ENCODE measurements at places on chromosomes 4 and X.

DNA sequence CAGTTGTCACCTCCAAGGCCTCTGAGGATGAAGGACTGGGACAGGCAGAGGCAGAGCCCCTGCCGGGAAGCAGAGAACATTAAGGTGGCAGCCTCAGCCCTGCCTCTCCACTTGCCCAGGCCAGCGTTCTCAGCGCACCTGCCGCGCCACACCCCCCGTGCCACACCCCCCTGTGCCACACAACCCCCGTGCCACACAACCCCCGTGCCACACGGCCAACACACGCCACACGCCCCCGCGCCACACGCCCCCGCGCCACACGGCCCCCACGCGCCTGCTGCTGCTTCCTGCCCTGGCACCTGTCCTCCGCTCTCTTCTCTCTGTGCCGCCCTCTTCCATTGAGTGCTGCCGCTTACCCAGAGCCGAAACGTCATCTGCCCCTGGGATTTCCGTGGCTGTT is 58.0 kb upstream of the ZFP42 start:
- no peak for DNase-seq

- DNase-seq = no peak
These were observed 56.1 kb upstream of the BRS3 start for GRCh38 chrX:136431625-136432024.

- DNase-seq = no peak
These were observed 33.3 kb upstream of the CXCL6 start for GRCh38 chr4:73803213-73803612.

DNA sequence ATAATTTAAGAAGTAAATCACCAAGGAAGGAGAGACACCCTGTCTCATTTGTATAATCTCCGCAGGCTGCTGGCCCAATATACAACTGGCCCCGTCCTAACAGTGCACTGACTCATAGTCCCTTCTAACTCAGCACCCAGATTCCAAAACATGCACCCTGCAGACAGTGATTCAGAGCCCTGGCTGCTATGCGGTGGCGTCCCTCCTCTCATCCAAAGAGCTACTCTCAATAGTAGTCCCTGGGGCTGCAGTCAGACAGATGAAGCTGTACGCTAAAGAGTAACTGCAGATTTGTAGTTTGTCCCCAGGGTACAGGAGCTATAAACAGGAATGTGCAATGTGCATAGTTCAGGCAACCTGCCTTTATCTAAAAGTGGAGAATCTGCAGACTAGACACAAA is 23.0 kb downstream of the GABRA3 start:
- no peak for DNase-seq

- no peak for DNase-seq
These were observed 1163.0 kb downstream of the RAPGEF2 start for GRCh38 chr4:160265836-160266235.

- DNase-seq = no peak
These were observed 96.2 kb downstream of the TSPAN7 start for GRCh38 chrX:38657562-38657961.

DNA sequence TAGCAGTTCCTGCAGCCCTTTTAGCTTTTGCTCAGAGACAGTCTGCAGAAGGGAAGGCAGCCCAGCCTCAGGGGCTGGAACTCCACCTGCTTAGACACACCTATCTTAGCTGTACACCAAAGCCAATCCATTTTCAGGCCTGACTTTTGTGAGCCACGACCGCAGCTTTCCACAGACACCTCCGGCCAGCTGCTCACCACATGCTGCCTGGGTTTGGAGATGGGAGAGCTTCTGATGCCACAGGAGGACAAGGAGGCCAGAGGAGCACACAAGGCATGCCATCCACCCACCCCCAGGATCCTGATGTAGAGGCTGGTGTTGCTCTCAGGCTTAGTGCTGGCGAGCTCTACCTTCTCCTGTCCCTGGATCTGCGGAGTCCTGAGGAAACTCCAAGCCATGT is 141.8 kb upstream of the NALF2 start:
- DNase-seq = no peak

GRCh38 chr4:81550388-81550859 is 78.7 kb upstream of the RASGEF1B start:
- DNase-seq = no peak

GRCh38 chr4:65646136-65646535 is 24.2 kb downstream of the EPHA5 start:
- DNase-seq = no peak

DNA sequence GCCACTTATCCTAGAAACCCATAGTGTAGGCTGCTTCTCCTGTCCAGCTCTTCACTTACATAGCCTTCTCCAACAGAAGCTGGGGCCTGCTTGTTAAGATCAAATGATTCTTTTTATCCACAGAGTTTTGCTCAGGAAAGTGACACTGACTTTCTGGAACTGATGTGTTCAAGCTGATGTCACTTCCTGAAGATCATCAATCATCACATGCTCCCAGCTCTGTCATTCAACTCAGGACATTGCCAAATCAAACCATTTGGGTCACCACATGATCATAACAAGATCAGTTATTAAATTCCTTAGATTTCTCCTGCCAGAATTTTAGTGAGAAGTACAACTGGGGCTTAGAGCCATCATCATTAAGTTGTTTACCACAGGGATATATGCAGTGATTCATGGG is 39.4 kb downstream of the GLRA3 start:
- DNase-seq = no peak

DNA sequence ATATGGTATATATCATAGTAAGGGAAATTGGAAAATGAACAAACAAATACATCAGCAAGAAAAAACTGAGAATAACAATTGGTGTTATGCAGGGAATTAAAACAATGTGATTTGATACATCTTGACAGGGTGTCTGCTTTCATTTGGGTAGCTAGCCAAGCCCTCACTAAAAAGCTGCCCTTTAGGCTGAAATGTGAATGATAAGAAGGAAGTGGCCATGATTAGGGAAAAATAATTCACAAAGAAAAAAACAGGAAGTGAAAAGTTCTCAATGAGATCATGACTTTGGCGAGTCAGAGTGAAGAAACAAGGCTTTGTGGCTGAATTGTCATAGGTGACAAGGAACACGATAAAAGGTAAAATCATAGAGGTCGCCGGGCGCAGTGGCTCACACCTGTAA is 675.8 kb upstream of the SLIT2 start:
- no peak for DNase-seq
